Stimulated activated CD8-positive, alpha-beta memory T cell treated with anti-CD3 and anti-CD28 coated beads, Interleukin-7, amount 100 ng/mL, for 1 hour (primary cell): ENCODE measurements at places on chromosomes 1 and 21.

- DNase-seq: no peak
Observed at GRCh38 chr1:70941563-70941962, 106.1 kb downstream of the PTGER3 start.

DNA sequence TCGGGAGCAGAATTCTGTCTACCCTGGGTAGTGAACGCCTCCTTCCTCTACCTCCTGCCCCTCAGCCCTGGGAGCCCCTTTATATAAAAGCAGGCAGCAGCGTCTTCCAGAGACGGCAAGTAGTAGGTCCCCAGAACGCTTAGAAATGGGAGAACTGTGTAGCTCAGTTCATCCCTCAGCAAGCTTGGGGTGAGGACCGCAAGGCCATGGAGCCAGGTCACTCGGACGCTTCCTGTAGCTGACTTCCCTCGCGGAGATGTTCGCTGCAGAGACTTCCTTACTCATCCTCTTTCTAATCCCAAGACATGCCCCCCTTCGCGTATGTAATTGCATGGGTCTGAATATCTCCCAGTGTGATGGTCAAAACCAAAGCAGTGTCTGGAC is 141.4 kb upstream of the COA6 start:
- DNase-seq: no peak

- no peak for DNase-seq
Observed at GRCh38 chr1:160186246-160186645, 4.1 kb upstream of the CASQ1 start.

DNA sequence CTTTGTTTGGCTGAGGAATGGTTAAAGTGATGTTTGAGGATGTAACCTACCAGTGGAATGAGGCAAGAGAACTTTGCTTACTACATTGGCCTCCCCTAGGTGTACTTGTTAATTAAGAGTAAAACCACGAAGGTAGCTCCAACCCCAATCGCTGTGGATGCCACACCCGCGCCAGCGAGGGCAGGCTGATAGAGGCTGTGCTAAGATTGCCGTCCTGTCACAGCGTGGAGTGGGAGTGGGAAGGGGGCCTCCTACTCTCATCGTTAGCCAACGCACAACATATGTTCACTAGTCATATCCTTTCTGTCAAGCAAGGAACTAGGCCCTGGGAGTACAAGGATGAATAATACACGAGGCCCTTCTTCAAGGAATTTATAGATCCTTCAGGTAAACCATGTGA is 99.6 kb downstream of the RUNX1 start:
- no peak for DNase-seq

- no peak for DNase-seq
Observed at GRCh38 chr1:112603012-112603411, 15.9 kb downstream of the ST7L start.

- DNase-seq: no peak
Observed at GRCh38 chr1:109338608-109339007, 31.8 kb upstream of the MYBPHL start.

- DNase-seq: no peak
Observed at GRCh38 chr1:15106608-15107007, 46.9 kb upstream of the TMEM51 start.

DNA sequence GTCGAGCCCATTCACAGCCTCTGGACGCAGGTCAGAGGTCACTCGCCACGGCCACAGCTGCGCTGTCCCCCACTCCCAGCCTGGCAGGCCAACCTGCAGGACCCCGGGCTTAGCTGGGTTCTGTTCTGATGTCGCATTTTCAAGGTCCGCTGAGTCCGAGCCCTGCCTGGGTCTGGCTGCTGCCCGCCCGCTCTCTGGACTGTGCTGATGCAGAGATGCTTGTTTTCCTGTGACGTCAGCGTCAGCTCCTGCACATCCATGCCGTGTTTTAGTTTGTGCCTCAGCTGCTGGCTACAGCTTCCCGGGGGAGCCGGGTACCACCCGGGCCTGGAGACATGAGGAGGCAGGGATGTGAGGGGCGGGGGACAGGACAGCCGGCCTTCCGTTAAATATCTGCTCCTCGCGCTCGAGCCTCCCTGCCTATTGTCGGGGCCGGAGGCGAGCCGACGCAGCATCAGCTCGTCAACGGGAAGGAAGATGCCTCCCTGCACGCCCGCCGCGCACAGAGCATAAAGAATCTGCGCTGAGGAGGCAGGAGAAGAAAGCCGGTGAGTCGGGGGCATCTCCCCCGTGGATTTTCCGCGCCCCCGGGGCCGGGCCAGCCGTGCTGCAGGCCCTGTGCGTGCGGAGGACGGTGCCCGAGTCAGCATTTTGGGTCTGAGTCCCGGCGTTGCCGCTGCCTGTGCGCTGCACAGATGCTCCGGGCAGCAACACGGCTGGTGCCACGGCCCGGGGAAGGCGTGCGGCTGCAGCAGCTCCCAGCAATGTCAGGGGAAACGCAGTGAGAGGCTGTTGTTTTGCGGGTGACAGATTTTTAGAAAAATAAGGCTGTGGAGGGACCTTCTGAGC is 23.4 kb downstream of the PRKCZ start:
- no peak for DNase-seq

DNA sequence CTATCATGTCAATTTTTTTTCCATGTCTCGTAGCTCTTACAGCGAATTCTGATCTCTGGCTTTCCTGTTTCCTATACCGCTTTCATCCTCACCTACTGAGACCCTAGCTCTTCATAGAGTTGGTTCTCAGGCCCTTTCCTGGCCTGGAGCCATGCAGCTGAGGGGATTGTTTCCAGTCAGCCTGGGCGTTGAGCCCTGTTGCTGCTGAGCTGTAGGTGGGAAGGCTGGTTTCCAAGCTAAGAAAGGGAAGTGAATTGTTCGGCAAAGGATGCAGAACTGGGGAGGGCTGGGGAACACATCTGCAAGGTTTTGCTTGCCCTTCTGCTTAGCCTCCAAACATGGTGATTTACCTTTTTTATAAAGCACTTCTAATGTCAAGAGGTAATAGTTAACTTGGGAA is 41.5 kb downstream of the SPATA46 start:
- no peak for DNase-seq

DNA sequence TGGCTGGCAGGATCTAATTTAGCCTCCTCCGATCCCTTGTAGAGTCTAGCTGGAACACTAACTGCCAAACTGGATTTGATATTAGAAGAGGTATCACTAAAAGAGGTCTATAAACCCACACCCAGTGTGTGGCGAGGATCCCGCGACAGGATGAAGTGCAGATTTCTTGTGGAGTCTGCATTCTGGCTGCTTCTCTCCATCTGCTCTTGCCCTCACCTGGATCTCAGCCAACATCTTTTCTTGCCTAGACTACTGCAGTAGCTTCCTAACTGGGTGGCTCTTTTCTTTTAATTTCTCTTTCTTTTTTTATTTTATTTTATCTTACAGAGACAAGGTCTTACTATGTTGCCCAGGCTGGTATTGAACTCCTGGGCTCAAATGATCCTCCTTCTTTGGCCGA is 48.9 kb upstream of the CAPZB start:
- no peak for DNase-seq

DNA sequence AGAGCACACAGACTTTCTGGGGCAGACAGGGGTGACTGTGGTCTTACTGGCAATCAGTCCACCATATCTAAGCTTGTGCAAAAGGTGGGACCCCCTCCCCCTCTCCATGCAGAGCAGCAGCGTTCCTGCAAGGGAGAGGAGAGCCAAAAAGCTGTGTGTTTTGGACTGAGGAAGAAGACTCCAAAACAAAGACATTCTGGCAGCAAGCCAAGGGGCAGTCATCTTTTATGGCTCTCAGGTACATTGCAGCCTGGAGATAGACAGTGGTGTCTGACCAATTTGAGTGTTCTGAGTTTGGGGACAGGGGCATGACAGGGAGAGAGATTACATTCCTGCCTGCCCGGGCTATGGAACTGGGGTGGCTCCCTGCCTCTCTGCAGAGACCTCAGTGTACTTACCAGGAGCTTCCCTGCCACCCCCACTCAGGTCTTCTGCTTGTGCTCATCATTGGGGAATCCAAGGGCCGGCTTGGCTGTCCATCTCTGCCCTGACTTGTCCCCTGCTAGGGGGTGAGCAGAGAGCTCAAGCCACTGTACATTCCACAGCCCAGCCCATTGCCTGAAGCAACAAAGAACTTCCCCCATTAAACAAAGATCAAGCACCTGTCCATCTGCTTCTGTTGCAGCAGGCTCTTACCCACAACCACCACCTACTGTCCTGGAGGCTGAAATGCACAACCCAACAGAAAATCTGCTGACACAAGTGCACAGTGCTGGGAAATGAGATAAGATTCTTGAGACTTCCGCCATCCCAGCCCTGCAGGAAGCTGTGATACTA is 131.1 kb downstream of the EVI5 start:
- DNase-seq: no peak

GRCh38 chr1:197224160-197224559 is 43.9 kb upstream of the CRB1 start:
- DNase-seq: no peak

DNA sequence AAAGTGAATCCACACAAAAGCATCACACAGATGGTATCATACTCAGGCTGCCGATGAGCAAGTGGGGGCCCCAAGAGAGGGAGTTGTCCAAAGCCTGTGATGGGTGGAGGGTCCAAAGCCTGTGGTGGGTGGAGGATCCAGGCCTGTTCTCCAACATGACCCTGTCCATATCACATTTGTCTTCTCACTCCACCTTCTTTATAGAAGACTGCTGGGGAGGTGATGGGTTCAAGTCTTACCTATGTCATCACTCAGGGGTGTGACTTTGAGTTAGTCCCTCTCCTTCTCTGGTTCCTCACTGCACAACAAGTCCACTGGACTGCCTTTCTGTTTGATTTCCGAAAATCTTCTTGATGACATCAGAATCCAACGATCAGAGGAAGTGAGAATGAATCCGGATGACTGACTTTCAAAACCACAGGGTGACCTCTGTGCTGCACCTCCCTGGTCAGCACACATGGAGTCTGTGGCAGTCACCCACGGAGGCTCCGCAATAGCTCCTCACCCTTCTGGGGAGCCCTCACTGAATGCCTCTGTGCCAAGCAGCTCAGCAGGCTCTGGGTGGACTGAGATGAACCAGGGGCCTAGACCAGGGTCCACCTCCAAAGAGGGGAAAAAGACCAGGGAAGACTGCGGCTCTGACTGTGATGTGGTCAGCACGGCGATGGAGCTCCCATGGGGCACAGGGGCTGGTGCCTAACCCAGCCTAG is 166.8 kb downstream of the HIVEP3 start:
- DNase-seq: no peak

GRCh38 chr1:43930168-43930948 is 3.2 kb upstream of the ARTN start:
- DNase-seq: no peak

DNA sequence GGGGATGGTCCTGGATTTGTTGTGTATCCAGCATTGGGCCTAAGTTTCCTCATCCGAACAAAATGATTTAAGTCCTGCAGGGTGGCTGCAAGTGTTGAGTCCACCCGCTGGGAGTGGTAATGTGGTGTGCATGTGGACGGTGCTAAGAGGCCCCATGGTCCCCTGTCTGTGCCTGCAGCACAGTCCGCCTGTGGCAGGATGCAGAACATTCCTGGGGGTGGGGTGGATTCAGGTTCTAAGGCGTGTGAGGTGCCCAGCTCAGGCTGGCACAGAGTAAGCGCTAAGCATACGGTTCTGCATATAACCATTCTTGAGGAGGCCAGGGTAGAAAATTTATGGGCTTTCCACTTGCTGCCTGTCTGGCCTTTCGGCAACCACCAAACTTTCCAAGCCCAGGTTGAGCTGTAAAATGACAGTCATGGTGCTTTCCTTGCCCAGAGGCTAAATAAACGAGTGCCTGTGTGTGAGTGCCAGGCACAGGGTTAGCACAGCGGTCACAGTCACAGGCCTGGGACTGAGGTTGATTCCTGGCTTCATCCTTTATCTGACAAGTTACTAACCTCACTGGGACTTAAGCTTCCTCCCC is 30.7 kb downstream of the SLC2A1 start:
- no peak for DNase-seq

DNA sequence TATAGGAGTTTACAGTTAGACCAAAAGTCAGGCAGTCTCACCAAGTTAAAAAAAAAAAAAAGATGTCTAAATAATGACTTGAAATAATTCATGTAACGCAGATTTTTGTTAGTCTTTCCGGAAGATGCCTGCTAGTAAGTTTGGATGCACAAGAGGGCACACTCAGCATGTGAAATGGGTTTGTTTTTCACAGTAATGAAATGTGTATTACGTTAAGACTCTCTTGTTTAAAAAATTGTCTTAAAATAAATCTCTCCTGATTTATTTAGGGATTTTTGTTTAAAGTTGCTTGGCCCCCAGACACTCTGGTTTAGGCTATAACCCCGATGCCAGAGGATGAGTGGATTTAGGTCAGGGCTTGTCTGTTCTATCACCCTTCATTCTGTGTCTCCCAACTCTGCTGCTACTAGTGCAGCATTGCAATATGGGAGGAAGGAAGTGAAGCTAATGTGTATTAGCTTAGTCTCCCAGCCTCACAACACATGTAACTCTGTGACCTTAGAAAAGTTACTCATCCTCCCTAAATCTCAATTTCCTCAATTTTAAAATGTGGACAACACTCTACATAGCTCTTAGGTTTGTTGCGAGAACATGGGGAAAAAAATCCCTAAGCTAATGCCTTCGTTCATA is 25.7 kb downstream of the CTH start:
- no peak for DNase-seq

DNA sequence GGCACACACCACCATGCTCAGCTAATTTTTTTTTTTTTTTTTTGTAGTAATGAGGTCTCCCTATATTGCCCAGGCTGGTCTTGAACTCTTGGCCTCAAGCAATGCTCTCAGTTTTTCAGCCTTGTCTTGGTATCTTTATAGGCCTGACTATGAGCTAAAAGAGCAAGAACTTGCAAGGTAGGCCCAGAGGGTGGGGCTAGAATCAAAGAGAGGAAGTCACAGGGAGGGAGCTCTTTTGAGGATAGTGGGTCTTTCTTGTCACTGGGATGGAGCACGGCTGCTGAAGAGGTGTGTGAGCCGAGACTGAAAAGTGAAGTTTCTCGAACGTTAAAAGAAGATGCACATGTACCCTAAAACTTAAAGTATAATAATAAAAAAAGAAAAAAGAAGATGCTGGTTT is 260.0 kb upstream of the BEND5 start:
- DNase-seq: no peak

DNA sequence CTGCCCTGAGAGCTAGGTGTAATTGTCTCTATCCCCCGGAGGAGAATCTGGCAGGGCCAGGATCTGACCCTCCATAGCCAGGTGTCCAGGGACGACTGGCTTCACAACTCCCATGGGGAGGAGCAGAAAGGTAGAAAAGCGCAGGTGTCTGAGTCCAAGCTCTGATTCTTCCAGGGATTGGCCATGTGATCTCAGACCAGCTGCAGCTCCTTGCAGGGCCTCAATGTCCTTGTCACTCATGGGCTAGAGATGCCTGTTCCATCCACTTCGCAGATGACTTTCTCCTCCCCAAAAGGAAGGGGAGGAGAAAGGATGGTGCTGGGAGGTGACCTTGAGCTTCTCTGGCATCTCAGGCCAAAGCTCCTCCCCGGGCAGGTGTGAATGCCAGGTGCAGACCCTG is 22.7 kb downstream of the HSPG2 start:
- no peak for DNase-seq

DNA sequence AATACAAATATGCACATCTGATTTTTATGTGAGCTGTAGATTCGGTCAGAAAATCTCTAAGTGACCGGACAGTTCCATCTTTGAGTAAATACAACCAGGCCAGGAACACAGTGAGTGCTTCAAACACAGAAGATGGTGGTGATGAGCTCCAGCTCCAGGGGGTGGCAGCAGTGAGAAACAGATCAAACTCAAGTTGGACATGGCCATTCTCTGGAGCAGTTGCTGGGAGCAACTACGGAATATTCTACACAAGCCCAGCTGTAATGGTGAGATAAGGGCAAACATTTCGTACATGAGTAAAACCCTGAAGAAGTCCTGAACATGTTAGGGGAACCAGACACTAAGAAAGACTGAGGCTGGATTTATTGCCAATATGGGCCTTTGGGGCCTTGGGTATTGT is 100.7 kb downstream of the BARHL2 start:
- DNase-seq: no peak
